Stimulated activated CD8-positive, alpha-beta memory T cell treated with anti-CD3 and anti-CD28 coated beads, Interleukin-4, amount 100 ng/mL, for 4 hours (primary cell): ENCODE measurements at places on chromosomes 3 and 15.

DNA sequence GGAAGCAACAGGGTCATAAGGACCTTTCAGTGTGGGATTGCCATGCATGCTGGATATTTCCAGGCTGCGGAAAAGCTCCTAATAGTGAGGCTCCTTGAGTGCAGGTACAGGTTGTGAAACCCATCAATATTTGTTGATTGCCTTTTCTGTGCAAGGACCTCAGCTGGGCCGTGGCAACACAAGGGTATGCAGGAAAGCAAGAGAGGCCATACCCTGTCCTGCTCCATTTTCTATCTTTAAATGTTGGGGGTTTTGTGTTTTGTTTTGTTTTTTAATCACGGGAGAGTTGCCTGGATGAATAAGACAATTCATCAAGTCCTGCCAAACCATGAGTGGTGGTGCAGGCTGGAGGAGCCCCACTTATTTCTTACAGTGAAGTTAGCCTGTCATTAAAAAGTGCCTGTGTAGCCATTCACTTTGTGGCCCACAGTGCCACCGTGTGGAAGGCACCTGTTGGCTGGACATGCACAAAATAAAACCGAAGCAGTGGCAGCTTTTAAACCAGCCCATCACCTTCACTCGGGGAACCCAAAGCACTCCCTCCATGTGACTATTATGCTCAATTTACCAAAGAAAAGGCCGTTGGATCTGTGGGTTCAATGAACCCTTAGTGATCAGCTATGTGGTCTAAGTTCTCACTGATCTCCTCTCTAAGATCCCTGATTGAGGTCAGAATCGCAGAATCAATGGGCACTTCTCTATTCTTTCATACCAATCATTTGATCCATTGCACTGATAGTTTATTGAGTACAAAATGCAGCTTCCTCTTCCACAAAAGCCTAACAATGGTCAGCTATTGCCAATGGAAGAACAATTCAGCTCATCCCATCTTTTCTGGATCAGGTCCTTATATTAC is 42.2 kb downstream of the CLDN18 start:
- no peak for DNase-seq

DNA sequence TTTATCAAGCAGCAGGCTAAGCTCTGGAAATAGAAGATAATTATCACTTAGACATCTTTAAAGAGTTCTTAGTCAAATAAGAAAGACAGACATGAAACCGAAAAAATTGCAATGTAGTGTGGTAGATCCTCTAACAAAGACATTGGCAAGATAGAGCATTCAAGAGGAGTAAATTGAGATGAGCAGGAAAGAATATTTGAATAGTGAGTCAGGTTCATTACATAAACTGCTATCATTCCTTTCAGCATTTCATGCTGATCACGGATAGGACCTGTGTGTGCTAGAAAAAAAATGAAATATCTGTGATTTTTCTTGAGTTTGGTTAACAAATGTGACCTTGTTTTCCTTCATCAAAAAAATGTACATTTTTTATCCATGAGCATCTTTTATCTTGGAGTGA is 460.9 kb downstream of the OTOL1 start:
- no peak for DNase-seq

DNA sequence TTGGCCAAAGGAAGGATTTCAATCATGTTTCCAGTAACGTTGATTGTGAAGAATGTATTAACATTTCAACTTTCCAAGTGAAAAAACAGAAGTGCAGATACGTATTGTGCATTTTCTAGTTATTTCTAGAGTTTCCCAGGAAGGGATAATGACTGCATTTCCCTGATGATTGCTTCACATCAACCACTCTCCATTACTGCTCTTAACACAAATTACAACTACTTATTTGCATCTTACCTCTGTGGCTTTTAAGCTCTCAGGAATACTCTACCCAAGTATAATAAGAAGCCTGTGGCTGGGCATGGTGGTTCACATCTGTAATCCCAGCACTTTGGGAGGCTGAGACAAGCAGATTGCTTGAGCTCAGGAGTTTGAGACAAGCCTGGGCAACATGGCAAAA is 582.5 kb downstream of the ZNF385D start:
- DNase-seq = no peak

DNA sequence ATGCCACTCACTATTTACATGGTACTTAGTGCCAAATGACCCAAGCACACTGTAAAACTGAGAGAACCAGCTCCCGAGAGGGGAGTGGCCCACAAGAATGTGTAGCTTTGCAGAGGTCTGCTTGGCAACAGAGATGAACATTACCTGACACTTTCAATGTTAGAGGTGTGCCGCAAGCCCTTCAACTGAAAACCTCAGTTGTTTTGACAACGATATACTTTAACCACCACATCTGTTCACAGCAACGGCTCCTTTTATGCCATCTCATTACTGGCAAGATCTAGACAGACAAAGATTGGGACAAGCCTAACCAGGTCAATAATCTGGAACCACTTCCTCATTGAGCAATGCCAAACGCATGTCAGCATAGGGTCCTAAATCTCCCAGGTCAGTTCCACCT is 23.7 kb downstream of the NEK10 start:
- no peak for DNase-seq

DNA sequence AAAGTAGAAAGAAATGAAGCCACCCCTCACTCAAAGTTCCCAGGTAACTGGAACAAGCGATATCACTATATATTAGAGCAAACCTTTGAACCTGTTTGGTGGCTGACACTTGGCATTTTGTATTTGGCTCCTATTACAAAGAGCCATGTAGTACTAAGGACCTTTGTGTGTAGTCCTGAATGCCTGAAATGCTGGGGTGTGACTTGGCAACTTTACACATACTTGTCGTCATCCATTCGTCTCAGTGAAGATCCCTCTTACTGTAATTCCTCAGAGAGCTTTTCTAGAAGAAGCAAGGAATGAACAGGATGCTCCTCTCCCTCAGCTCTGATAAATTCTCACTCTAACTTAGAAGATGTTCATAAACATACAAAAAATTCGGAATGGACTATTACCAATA is 216.1 kb upstream of the CDIN1 start:
- no peak for DNase-seq

DNA sequence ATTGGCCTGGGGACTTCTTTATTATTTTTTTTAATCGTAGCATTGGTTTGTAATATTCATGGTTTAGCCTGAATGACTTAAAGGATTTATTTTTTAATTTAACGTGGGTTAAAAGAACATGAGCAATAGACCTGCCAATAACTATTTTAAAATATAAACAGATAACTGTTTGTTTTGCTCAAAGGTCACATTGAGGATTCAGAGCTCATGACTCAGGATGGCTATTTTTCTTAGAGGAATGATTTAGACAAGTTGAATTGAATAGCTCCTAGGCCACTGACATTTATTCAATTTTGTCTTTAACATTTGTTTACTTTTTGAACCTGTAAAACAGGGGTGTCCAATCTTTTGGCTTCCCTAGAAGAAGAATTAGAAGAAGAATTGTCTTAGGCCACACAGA is 68.5 kb downstream of the ITPR1 start:
- no peak for DNase-seq

DNA sequence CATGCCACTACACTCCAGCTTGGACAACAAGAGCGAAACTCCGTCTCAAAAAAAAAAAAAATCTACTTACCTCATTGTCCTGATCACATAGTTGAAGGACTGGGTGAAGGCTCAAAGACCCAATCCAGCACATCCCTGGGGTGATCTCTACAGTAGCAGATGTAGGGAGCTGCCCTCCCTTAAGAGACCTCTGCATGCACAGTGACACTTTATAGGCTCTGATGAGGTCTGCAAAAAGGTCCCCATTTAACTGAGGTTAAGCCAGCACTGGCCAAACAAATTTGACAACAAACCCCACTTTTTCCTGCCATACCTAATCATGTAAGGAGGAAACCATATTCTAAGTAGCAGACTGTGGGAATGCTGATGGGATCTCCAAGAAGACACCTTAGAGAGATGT is 31.1 kb upstream of the SPATA12 start:
- no peak for DNase-seq

GRCh38 chr15:58070801-58071418 is 5.4 kb upstream of the ALDH1A2 start:
- no peak for DNase-seq

- DNase-seq = no peak
These were observed 17.9 kb downstream of the PXK start for GRCh38 chr3:58350627-58351013.

GRCh38 chr3:30775040-30775439 is 119.4 kb downstream of the GADL1 start:
- no peak for DNase-seq

DNA sequence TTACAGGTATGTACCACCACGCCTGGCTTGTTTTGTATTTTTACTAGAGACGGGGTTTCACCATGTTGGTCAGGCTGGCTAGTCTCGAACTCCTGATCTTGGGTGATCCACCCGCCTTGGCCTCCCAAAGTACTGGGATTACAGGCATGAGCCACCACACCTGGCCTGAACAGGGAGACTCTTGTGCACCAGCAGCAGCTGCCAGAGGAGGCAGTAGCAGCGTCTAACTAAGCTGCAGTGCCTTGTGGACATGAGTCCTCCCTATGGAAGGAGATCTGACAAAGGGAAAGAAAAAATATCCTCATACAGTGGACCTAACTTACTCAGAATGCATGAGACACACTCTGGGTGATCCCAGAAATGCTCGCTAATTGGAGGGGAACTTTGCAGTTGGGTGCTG is 36.8 kb upstream of the NEO1 start:
- DNase-seq = no peak

- DNase-seq = no peak
These were observed 53.0 kb upstream of the PCSK6 start for GRCh38 chr15:101542306-101543025.

DNA sequence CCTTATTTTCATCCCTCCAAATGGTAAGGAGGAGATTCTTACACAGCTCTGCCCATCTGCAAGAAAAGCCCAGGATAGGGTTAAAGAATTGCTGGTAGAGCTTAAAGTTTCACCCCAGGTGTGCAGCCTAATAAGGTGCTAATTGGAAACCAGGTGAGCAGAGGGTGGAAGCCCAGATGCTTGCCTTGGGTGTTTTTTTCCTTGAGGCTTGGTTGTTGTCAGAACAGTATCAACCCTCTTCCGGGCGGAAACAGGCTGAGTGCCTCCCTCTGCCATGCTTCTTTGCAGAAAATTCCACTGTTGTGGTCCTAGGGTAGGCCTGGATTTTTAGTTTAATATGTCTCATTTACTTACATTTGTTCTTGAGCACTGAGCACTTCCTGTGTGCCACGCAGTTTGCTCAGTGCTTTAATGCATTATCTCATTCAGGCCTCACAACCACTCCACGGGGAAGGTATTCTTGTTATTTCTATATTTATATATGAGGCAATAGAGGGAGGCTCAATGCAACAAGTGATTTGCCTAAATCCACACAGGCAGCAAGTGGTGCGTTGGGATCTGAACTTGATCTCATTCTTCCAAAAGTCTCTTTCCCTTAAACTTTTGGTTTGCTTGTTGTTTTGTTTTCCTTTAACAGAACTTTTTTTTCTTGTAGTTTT is 115.0 kb upstream of the LRIG1 start:
- DNase-seq = no peak

DNA sequence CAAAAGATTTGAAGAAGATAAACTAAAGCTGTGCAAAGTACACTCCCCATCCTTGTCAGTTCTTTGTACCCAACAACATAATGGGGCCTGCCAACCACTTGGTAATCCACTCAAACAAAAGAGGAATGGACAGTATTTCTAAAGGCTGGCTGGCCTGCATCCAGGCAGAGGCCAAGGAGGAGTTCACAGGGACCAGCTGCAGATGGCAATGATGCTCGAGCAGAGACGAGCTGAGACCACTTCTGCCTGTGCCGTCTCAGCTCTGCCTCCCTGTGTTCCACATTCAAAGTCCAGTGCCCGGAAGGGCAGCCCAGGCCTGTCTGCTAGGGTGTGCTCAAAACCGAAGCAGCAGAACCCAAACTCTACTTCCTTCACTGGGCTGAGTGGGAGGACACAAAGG is 14.3 kb downstream of the CXCR6 start:
- no peak for DNase-seq

GRCh38 chr3:112002096-112002971 is 3.6 kb downstream of the TAGLN3 start:
- peak; percentile 71 for DNase-seq

DNA sequence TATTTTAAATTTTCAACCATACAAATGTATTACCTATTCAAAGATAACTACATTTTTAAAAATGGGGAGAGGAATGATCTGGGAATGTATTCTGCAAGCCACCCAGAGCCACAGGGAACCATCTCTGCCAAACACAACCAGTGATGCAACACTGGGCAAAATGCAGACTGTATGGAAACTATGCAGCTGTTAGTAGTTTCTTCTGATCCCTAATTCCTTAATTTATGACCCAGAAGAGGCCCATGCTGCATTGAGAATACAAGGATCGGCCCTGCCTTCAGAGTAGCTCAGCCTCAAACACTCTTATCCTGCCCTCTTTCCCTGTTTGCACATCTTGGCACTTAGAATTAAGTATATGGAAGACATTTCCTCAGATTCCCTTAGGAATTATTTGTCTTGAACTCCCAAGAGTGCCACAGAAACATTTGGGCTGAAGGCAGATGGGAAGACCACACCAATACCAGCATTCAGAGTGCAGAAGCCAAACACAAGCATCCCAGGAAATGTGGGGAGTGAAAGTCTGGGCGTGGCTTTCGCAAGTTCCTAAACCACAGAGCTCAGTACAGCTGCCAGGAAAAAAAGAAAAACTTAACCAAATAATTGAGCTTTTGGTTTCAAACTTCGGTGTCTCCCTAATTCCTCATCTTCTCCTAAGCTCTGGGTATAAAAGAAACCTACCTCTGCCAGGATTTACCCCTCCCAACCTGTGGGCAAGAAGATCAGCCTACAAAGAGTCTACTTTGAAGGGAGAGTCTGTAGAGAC is 5.3 kb downstream of the SNUPN start:
- DNase-seq = no peak

- DNase-seq = no peak
These were observed 25.4 kb upstream of the OTOL1 start for GRCh38 chr3:161471211-161471610.

DNA sequence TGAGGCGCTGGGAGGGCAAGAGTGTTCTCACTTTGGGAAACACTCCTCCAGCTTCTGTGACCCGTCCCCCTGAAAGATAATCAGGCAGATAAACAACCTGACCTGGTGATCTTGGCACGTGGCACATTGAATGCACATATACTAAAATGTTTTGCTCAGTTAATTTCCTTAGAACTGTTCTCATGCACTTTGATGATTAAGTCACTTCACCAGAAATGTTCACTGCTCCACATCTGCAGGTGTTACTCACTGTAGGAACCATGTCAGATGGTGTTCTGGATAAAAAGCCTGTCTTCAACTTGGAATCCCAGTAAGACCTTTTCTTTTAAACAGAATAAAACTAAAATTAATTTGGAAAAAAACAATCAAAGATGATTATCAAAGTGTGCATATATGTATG is 24.6 kb upstream of the NIPA2 start:
- no peak for DNase-seq

GRCh38 chr15:65388306-65389080 is 10.7 kb upstream of the IGDCC3 start:
- DNase-seq = no peak

DNA sequence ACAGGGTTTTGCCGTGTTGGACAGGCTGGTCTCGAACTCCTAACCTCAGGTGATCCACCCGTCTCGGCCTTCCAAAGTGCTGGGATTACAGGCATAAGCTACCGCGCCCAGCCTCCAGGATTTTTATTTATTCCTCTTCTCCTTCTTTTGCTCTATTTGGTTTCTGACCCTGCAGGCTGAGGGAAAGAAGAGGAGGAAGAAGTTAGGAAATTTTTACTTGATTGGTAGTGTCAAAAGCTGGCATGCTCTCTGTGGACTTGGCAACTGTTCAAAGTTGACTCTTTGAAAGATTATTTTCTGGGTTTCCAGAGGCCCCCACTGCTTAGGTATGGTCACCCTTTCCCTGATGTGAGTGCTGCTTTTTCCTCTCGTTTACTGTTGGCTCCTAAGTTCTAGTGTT is 372.2 kb downstream of the DIPK2A start:
- no peak for DNase-seq
